ENCODE measurements at places on chromosomes 16 and 17.

GRCh38 chr17:77833769-77834168, 124.7 kb upstream of the TNRC6C start:
- DNase-seq, result no peak

DNA sequence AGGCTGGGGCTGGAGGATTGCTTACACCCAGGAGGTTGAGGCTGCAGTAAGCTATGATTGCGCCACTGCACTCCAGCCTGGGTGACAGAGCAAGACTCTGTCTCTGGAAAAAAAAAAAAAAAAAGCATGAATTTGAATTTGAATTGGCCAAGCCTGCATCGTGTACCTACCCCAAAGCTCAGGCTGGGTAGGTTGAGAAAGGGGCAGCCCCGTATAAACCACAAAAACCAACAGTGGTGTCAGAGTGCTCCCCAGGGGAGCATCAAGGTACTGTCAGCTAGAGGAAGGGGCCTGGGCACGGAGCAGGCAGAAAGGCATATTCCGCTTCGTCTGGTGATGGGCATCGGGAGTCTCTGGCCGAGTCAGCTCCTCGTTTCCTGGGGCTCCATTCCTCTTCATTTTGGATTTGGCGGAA, 40.9 kb downstream of the RAP1GAP2 start:
- peak; percentile 34 for DNase-seq

DNA sequence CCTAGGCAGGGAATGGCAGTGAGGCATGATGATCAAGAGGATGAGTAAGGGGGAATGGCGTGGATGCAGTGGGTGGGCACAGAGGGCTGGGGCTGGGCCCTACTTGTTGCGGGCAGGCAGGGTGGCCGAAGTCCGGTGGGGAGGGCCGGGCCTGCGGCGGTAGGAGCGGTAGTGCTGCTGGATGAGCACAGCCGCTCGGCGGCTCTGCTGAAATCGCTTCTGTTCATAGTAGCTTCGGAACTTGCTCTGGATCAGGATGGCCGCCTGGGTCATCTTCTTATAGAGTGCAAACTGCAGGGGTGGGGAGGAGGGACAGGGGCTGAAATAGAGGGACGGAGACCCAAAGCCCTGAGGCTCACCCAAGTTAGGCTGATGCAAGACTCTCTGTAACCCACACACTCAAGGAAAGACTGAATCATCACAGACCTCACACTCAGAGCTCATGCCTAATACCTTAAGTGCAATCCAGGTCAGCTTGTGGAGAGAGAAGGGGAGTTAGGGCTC, 1.5 kb upstream of the SPAG7 start:
- DNase-seq, result no peak

GRCh38 chr16:11224894-11225676, 30.9 kb downstream of the SOCS1 start:
- peak; percentile 60 for DNase-seq

DNA sequence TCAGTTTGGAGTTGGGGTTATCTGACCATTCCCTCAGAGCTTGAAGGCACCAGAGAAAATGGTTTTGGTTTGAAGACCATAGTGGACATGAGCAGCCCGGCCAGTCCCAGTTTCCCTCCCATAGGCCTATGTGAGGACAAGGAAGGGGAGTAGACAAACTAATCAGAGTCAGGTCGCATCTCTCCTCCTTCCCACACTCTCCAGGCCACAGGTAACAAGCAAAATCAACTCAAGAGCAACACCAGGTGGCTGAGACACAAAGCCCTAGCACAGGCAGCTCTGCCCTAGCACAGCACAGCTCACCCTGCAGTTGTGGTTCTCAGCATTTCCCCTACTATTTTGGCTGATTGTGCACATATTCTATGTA, 7.2 kb downstream of the SUPT4H1 start:
- peak; percentile 62 for DNase-seq

DNA sequence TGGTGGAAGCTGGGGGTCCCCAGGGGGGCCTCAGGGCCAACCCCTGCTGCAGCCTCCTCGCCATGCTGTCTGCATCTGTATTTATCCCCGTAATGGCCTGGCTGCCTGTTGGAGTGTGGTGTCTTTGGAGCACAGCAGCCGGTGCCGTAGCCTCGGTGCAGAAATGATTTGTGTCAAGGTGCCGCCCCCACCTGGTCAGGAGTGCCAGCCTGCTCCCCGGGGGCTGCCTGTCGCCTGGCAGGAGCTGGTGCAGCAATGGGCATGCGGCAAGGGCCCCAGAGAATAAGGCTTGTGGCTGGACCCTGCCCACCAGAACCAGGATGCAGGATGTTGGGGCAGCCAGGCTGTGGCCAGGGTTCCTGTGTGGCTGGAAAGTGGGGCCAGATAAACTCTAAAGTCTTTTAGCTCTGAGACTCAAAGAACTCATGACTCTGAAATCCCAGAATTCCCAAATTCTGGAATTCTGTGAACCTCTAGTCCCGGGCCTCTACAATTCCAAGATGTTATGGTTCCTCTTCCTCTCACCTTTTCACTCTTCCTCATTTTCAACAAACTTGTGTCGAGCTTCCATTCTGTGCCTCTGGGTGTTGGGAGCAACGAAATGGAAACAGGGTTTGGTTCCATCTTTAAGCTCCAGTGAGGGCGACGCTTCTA, 5.9 kb downstream of the CPNE2 start:
- no peak for DNase-seq

DNA sequence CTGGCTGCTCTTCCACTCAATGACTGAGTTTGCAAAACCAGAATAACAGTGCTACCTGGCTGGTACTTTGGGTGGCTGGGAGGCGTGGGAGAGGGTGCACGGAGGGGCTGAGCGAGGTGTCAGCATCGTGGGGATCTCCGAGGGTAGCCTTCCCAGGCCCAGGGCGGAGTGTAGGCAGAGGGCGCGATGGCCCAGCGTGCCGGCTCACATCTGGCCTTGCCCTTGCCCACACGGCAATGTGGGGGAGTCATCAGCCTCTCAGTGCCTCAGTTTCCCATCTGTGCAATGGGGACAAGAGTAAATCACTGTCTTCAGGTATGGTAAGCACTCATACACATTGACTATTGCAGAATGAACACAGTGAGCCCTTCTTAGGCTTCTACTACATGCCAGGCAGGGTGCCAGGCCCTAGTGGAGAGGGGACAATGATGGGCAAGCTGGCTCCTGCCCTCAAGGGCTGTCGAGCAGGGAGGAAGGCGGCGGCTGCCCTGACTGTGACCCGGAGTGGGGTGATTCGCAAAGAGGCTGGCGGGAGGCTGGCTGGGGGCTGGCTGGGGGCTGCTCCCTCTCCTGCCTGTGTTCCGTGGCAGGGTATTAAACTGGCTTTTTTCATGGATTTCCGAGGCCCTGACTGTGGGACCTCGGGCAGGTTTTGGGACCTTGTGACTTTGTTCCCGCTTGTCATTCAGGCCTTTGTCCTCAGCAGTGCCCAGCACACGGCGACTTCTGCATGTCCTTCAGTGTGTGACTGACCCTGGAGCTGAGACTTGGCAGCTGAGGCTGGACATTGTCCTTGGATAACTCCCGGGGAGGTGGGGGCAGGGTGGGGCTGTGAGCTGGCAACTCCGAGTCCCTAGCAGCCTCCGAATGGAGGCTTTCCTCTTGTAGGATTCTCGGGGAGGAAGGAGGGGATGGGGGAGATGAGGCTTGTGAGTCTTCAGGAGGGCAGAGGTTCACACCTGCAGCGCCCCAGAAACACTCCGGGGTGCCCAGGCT, 243.1 kb downstream of the SEC14L1 start:
- DNase-seq, result no peak

DNA sequence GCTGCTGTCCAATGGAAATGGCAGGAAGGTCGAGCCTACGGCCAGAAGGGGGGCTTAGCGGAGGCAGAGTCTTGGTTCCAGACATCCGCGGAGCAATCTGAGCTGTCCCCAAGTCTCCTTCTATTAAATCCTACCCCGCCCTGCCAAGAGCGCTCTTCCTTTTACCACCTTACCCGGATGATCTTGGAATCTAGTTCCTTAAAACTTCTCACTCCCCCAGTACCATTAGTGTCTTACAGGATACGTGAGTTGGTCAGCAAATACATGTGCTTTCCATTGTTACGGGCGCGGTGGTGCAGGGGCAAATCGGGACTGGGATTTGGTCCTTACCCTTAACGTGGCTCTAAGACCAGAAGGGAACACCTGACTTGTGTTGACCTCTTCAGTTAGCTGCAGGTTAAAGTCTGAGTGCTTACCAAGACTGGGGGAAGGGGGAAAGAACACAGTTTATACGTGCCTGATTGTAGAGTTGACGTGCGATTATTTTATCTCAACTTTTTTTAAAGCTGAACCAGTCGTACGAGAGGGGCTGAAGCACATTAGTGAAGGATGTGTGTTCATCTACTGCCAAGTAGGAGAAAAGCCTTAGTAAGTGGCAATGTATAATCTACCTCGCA, 495 bp downstream of the TXNDC17 start:
- no peak for DNase-seq

DNA sequence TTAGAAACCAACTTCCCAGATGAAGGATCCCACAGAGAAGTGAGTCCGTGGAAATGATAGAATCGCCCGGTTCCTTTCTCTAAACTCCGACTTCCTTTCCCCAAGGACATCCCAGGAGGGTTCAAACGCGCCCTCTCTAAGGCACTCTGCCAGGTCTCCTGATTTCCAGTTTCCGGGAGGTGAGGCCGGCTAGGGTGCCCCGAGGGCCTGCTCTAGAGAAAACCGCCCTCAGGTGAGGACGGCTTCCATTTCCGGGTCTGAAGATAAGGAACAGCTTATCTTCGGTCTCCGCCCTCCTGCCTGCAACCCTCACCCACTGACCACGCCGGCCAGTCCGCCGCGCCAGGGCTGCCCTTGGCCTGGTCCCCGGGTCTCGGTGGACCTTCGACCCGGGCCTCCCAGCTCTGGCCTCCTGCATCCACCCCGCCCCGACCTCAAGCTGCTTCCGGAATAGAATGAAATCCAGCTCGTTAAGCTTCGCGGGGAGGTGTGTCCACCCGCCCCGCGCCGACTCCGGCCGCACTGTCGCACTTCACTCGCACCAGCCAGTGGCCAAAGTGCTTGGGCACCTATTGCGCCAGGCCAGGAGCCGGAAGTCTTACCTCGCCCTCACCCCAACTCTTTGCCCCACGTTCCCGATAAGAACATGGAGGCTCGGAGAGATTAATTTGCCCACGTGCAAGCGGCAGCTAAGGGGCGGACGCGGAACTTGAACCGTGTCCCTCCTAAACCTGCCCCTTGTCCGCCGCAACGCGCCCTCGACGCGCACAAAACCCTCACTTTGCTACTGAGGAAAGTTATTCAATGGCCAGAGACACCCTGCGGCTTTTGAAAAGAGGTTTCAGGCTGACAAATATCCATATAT, 836 bp upstream of the MMP15 start:
- no peak for DNase-seq

DNA sequence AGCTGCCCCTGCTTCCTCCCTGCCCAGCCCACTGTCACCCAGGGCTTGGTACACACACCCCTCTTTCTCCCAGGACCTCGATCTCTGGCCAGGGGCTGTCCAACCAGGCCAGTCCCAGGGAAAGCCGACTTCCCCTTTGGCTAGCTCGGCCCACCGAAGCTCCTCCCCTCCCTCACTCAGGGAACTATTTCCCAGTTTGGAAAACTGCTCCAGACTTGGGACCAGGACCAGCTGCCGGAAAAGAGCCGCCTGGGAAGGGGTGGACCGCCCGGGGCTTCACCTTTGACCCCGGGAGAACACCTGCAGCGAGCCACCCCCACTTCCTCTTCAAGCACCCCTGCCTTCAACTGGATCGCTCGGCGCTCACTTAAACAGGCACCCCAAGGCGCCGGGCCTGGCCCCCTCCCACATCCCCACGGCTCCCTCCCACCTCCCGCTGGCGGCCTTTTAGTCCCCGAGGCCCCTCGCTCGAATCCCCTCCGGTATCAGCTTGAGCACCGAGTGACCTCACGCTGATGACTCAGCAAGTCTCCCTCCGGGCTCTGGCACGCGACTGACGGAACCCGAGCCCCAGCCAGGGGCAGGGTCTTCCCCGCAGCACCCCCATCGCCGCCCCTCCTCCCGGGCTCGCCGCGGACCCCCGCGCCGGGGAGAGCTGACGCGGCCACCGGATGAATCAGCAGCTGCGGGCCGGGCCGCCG, 934 bp downstream of the MAFG start:
- DNase-seq, result peak; percentile 45

- no peak for DNase-seq
Observed at GRCh38 chr17:11922638-11923037, 74.6 kb downstream of the ZNF18 start.

- DNase-seq, result no peak
Observed at GRCh38 chr17:40702271-40702670, 1.3 kb downstream of the KRT24 start.

GRCh38 chr16:14957576-14958322, 17.1 kb upstream of the PDXDC1 start:
- no peak for DNase-seq

DNA sequence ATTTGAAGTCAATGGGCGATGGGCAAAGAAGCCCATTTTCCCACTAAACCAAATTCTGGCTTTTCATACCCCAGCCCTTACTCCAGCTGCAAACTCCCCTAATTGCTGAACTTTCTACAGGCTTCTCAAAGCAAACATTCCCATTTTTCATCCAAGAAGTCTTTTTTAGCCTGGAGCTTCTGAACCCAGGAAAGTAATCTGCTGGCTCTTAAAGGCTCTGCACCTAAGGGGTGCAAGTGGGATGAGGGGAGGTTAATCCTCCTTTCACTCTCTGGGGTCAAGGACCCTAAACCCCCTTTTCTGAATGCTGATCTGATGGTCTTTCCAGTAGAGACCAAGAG, 2.4 kb downstream of the HOXB7 start:
- no peak for DNase-seq

Measured in activated CD4-positive, alpha-beta T cell treated with anti-CD3 and anti-CD28 coated beads, Interleukin-2, amount 50 U/mL, for 1 hour (primary cell).